ENCODE measurements at places on chromosomes 2 and 18. TPM values are rescaled to one million over a fixed set of nuclear protein-coding genes. Genes with fewer than 3 reads are reported as not detected.

The GAD1 gene
- total RNA-seq: 23.5 TPM

The AGPS gene
- total RNA-seq: 66.6 TPM

The NT5C1B gene
- total RNA-seq: not detected

The RGPD6 gene
- total RNA-seq: 13.5 TPM

The EPG5 gene
- 27.4 TPM for total RNA-seq

The REG1B gene
- total RNA-seq: not detected

The ABCG5 gene
- total RNA-seq: 0.08 TPM

The ARPC2 gene
- total RNA-seq: 196 TPM

The VAMP8 gene
- 51.9 TPM for total RNA-seq

The FAM136A gene
- total RNA-seq: 60.0 TPM

The NCKAP1 gene
- total RNA-seq: 124 TPM

The FOXI3 gene
- total RNA-seq: 0.66 TPM

The MROH2A gene
- total RNA-seq: not detected

The RSAD2 gene
- total RNA-seq: 0.48 TPM

The DSG2 gene
- total RNA-seq: 42.4 TPM

The DLGAP1 gene
- 27.5 TPM for total RNA-seq

The CD226 gene
- total RNA-seq: 0.77 TPM

The HAAO gene
- not detected for total RNA-seq

The ARL5A gene
- 57.5 TPM for total RNA-seq

The GALNT14 gene
- total RNA-seq: 5.9 TPM

The STON1 gene
- 3.7 TPM for total RNA-seq

The BOLA3 gene
- 214 TPM for total RNA-seq

The SNTG2 gene
- total RNA-seq: not detected

The NEB gene
- 1.4 TPM for total RNA-seq

The SIGLEC15 gene
- total RNA-seq: 0.05 TPM

The CYBRD1 gene
- 45.6 TPM for total RNA-seq

The GALNT13 gene
- total RNA-seq: 0.21 TPM

The SCYGR7 gene
- total RNA-seq: not detected
